ENCODE measurements at places on chromosomes 4 and X.

- no peak for DNase-seq
Observed at GRCh38 chr4:163815776-163816175, 321.3 kb downstream of the TMA16 start.

DNA sequence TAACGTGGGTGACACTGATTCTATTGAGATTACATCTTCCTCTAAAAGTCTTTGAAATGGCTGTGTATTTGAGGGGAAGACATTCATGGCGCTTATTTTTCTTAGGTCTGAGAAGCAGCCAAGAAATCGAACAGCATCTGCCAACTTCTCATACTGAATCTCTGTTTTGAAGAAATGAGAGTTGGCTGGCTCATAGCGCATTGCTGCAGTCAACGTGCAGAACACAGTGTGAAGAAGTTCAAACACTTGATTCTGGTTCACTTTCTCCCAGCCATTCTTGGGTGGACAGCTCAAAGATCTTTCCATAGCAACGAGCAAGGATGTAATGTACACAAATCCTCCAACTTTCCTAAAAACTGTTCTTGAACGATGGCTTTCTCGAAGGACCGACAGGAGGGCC, 156.5 kb downstream of the WDFY3 start:
- DNase-seq: no peak

DNA sequence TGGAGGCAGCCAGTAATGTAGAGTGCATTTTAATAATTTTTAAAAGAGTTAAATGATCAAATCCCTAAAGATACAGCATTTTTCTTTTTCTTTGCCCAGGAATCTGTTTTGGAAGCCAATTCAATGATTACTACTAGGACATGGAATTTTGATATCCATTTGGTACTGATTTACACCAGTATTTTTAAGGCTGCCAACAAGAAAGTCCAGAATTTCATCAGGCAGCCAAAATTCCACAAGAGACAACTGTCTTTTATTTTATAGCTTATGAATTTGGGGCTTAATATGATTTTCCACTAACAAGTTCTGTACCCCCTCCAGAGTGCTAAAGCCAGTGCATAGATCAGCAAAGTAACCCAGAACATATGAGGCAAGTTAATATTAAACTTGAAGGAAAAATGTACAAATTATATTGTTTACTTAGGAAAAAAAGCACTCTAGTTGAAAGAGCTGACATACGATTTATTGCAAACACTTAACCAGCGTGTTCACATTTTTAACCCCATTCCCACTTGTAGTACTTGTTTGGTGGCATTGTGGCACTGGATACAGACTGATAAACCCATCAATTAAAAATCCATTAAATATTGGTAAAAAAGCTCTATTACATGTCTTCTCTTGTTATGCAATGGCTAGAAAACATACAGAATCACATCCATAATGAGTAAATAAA, 259.7 kb downstream of the DCHS2 start:
- no peak for DNase-seq

GRCh38 chr4:20042769-20043168, 208.9 kb upstream of the SLIT2 start:
- DNase-seq: no peak

DNA sequence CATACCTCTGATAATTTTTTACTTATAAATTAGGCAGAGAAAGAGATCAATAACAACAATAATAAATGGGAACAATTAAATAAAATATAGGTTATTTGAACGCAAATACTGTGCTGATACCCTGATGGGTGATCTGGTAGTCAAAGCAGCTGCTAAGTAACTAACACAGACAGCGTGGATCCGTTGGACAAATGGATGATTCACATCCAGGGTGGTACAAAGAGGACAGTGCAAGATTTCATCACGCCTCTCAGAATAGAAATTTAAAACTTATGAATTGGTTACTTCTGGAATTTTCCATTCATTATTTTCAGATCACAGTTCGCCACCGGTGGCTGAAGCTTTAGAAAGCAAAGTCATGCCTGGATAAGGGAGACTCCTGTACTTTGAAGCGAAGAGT, 1066.0 kb upstream of the ADGRL3 start:
- DNase-seq: no peak

DNA sequence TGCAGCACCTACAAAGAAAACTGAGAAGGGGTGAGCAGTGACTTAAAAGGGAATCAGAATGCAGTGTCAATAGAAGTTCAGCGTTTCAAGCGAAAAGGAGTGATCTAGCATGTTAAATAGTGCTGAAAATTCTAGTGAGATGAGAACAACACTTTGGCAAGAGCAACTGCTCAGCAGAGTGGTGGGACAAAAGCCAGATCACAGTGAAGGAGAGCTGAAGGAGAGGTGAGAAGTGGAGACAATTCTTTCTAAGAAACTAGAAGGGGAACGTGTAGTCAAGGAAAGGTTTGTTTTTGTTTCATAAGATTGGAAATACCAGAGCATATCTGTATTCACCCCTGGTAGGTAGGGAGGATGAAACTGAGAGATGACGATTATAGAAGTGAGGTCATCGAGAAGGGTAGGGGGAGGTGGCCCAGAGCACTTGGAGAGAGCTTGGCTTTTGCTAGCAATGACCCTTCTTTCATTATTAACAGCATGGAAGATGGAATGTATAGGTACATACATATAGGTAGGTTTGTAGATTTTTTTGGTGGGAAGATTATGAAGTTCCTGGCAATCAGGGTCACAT, 33.7 kb downstream of the SRPX2 start:
- no peak for DNase-seq

- DNase-seq: peak; percentile 60
Observed at GRCh38 chr4:10664408-10664807, 20.2 kb downstream of the CLNK start.

GRCh38 chr4:187393531-187394344, 601.8 kb upstream of the ZFP42 start:
- no peak for DNase-seq

DNA sequence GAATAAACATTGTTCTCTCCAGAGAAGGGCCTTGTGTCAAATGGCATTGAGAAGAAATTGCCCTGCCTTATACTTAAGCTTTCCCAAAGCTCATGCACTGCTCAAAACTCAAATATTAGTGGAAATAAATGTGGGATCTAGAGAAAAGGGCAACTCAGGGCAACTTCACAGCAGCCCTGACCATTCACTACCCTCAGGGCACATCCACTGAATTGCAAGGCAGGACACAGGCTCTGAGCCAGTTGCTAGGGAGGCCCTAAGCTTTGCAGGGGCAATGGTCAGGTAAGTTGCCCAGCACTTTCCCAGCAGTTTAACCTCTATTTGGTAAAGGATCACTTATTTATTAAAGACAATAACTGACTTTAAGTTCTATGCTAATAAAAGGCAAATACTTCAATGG, 255.3 kb upstream of the TEX13A start:
- no peak for DNase-seq

DNA sequence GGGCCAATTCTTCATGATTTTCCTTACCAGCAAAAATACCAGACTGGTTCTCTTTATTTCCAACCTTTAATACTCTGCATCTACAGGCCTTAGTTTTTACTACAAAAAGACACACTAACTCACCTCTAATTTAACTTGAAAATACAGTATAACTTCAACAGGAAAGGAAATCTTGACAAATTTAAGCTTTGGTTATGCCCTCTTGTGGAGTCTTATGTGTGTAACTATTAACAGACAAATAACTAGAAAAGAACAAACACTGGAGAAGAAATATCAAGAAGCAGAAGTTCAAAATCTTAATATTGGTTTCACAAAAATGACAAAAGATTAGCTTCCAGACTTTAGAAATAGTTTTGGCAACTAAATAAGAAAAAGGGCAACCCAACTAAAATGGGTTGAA, 33.0 kb downstream of the PPA2 start:
- no peak for DNase-seq

DNA sequence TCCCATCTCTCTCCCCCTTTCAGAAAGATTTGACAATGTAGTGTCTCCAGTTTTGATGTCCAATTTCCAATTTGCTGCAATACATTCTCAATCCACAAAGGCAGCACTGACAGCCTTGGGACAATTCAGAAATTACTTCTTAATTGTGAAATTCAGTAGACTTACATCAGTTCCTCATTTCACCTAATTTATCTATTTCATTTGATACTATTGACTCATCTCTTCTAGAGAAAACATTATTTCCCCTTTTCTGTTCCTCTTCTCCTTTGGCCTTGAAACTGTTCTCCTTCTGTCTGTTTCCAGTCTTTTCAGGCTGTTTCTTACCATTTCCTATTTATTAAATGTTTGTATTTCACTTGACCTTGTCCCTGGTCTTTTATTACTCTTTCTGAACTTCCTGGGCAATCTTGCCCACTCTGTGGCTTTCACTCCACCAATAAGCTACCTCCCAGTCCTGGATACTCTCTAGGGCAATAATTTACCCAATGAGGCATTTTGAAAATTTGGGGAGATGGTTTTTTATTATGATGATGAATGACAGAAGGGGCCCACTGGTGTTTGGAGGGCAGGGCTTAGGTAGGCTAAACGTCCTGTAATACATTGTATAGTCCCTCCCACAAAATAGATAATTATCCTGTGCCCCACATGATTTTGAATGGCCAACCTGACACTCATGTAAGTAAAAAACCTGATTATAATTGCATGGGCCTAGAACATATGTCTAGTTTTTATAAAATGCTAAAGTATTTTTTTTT, 498.0 kb upstream of the BOD1L1 start:
- DNase-seq: no peak

GRCh38 chr4:28082686-28083390, 1222.2 kb downstream of the STIM2 start:
- no peak for DNase-seq

DNA sequence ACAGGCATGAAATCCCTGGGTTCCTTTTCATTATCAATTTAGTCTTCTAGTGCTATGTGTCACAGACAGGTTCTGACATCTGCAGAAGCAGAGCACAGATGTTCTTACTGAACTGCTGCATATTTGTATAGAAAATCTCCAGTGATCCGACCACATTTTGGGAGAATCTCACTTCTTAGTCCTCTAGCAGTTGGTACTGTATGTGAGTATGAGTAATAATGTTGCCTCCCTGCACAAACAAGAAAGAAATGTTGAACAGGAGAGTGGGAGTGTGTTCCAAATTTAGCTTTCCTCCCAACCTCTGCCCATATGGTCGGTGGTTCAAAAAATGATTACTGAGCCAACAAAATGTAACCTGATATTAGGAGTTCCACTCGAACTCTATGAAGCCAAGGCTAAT, 165.3 kb upstream of the GPC4 start:
- no peak for DNase-seq

DNA sequence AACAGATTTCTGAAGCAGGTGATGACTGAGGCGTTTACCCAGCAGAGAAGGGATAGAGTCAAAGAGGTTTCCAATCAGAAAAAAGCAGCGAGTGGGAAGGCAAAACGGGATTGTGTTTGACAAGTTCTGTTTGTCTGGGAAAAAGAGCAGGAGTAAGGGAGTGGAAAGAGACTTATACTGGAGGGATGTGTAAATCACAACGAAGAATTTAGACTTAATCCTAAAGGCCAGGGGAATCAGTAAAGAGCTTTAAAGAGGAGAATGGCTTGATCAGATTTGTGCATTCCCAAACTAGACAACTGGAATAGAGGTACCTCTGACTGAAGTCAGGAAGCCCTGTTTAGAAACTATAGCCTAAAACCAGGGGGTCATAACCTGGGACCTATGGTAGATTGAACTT, 31.5 kb upstream of the LRBA start:
- DNase-seq: no peak

- no peak for DNase-seq
Observed at GRCh38 chr4:6175426-6175825, 24.9 kb downstream of the JAKMIP1 start.

DNA sequence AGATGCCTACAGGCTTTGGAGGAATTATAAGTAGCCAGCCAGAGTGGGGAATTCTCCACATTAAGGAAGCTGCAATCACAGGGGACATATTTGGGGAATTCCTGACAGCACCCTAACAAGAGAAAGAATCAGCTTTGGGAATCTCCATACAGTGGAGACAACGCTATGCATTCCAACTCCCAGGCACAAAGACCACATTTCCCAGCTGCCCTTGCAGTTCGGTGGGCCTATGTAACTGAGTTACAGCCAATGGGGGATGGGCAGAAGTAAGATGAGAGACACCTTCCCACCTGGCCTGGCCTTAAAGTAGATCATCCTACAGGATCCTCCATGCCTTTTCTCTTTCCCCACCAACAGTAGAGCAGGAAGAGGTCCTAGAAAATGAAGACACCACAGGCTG, 43.4 kb upstream of the CCKAR start:
- no peak for DNase-seq

- DNase-seq: no peak
Observed at GRCh38 chr4:155822572-155822971, 43.5 kb downstream of the ASIC5 start.

DNA sequence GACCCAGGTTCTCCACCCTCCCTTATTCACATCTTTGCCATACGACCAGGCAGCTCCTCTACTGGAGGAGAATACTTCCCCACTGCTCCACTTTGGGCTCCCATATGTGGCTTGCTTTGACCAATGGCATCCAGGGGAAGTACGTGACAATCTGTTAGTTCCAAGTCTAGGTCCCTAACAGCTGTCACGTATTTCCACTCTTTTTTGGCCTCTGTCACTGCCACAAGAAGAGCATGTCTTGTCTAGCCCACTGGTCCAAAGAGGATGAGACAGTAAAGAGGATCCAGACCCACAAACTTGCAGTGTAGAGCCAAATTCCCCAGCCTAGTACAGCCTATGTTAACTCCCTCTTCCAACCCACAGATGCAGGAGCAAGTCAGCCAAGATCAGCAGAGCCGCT, 49.7 kb upstream of the GATB start:
- no peak for DNase-seq

GRCh38 chr4:8303081-8303480, 33.5 kb downstream of the HTRA3 start:
- no peak for DNase-seq

- peak; percentile 84 for DNase-seq
Observed at GRCh38 chrX:130060122-130061069, 49.9 kb downstream of the ELF4 start.

- no peak for DNase-seq
Observed at GRCh38 chrX:147897117-147897516, 14.6 kb upstream of the FMR1 start.

- DNase-seq: no peak
Observed at GRCh38 chr4:6516281-6516680, 43.9 kb upstream of the PPP2R2C start.

Measured in right forelimb (tissue), 1 donor.